ENCODE measurements at places on chromosomes 6 and 20.

DNA sequence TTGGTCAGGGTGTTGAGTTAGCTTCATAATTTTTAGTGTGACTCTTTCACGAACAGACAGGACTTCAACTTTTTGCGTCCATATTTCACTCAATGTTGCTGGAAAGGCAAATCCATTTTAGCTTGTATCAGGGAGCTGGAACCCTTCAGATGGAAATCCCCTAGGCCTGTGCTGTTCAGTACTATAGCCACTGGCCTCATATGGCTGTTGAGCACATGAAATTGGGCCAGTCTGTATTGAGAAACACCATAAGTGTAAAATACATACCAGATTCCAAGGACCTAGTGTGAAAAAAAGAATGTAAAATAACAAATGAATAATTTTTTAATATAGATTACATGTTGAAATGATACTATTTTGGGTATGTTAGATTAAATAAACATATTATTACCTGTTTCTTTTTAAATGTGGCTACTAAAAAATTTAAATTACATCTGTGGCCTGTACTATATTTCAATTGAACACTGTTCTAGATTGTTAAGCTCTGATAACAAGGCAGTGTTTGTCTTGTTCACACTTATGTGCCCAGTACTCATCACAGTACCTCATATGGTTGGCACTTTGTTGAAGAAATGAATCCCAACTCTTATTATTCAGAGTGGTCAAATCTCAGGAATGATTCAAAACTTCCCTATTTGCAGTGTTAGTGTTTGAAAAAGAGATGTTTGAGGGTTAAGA is 34.3 kb downstream of the CTNNBL1 start:
- H3K36me3 ChIP-seq, result no peaks in the 10 kb centered on the region
- H3K27me3 ChIP-seq, result no peaks in the 10 kb centered on the region
- H3K4me1 ChIP-seq, result 0 out of 2 replicates have a peak, but pooled peaks cover 5% of the 10 kb centered on the region

- H3K4me3 ChIP-seq, result no peak overlapping the region
- no peaks in the 10 kb centered on the region for H3K36me3 ChIP-seq
- peak overlapping the region; percentile 85 for H3K27ac ChIP-seq
- no peak for DNase-seq
- H3K27me3 ChIP-seq, result no peaks in the 10 kb centered on the region
- peaks cover 28% of the 10 kb centered on the region for H3K4me1 ChIP-seq
These were observed 98.9 kb upstream of the ZNF217 start for GRCh38 chr20:53692465-53693067.

GRCh38 chr6:14943116-14943515 is 302.8 kb upstream of the JARID2 start:
- no peaks in the 10 kb centered on the region for H3K27me3 ChIP-seq
- DNase-seq, result no peak
- no peaks in the 10 kb centered on the region for H3K4me1 ChIP-seq
- H3K36me3 ChIP-seq, result no peaks in the 10 kb centered on the region
- no peak overlapping the region for H3K27ac ChIP-seq

DNA sequence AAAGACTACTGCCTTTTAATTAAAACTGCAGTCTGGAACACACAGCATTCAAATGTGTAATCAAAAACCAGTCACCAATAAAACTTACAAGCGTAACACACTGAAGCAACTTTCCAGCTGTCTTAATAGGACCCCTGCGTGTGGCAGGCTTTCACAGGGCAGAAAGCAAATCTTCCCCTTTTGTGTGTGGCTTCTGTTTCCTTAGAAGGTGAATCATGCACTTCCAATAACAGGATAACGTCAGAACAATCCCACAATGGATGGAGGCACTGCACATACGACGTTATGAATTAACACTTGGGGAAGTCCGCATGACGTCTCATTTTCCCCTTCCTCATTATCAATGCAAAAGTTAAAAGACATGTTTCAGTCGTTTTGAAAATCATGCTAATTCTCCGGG is 44.8 kb downstream of the INSM1 start:
- H3K4me1 ChIP-seq, result no peaks in the 10 kb centered on the region
- DNase-seq, result no peak
- no peaks in the 10 kb centered on the region for H3K27me3 ChIP-seq
- H3K27ac ChIP-seq, result no peak overlapping the region
- H3K36me3 ChIP-seq, result no peaks in the 10 kb centered on the region

DNA sequence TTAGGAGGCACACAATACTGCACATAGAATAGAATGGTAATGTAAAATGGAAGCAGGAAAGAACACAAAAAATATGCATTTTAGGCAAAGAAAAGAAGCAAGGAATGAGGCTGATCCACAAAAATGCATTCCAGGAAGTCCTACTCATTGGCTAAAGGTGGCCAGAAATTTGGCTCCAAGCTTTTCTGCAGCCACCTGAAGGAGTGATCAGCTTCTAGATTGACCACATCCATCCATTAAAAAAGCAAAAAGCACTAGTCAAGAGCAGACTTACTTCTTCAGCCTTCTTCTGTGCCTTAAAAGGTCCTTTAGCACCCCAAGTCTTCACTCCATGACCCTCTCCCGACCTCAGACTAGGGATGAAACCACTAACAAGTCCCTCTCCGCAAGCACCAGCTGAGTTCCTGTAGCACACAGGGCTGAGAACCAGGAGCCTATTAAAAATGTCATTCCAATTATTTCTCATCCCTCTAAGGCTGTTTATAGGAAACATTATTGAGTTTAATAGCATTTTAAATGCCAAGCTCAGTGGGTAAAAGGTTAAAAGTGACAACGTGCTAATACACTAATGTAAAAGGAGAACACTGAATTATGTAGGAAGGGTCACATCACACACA is 36.5 kb downstream of the TRAM2 start:
- H3K4me1 ChIP-seq, result peaks cover 89% of the 10 kb centered on the region
- H3K36me3 ChIP-seq, result no peaks in the 10 kb centered on the region
- no peaks in the 10 kb centered on the region for H3K27me3 ChIP-seq
- no peak overlapping the region for H3K4me3 ChIP-seq
